Left renal pelvis (tissue), 4 donors: ENCODE measurements at places on chromosomes 7 and 10. TPM values are rescaled to one million over a fixed set of nuclear protein-coding genes. Genes with fewer than 3 reads are reported as not detected.
A peak's percentile ranks its signal among the peaks of the same experiment; 100 is the strongest.

Gene SPDYE2B
- 0.39 TPM for polyA plus RNA-seq

Gene OGDHL
- polyA plus RNA-seq: 32.4 TPM

Gene SH3PXD2A
- 105 TPM for polyA plus RNA-seq

Gene NACAD
- 9.1 TPM for polyA plus RNA-seq

Gene PKD2L1
- 0.93 TPM for polyA plus RNA-seq

Gene ZYX
- polyA plus RNA-seq: 80.4 TPM

Gene SPAM1
- not detected for polyA plus RNA-seq

DNA sequence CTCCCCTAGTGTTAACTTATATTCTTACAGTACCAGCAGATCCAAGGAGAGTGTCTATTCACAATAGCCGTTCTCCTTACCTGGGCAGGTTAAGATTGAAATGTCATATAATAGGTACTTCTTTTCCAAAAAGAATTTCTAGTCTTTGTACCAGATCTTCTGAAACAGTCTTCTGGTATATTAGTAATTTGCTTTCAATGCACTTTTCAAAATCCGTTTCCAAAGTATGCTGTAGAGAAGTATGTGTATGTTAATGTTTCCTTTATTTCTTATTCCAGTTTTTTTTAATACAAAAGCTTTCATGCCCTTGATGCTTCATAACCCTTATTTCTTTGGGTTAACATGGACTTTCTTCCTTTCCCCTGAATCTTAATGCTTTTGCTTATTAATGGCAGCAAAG, 188.2 kb downstream of the MLLT10 start:
- DNase-seq: no peak

DNA sequence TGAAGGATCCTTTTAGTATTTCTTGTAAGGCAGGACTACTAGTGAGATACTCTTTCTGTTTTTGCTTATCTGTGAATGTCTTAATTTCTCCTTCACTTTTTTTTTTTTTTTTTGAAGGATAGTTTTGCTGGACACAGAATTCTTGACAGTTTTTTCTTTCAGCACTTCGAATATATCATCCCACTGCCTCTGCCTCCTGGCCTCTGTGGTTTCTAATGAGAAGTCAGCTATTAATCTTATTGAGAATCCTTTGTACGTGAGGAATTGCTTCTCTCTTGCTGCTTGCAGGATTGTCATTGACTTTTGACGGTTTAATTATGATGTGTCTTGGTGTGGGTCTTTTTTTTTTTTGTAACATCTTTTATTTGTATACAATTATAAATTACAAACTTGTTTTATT, 12.6 kb upstream of the WAC start:
- no peak for DNase-seq

GRCh38 chr10:121831777-121832176, 96.1 kb downstream of the ATE1 start:
- DNase-seq: no peak

DNA sequence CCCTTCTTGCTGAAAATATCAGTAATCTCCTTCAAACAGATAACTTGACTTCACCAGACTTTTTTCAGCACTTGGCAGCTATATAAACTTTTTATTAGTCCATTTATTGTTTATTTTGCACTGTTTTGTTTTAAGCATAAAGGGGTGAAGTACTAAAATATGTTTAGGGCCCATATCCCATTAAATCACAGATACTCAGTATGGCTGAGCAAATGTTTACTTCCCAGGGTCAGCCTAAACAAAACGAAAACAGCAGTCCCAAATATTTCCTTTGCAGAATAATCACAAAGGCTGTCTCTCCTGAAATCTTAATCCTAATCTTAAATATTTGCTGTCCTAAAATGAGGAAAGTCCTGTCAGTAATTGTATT, 649.6 kb downstream of the TNS3 start:
- DNase-seq: no peak

DNA sequence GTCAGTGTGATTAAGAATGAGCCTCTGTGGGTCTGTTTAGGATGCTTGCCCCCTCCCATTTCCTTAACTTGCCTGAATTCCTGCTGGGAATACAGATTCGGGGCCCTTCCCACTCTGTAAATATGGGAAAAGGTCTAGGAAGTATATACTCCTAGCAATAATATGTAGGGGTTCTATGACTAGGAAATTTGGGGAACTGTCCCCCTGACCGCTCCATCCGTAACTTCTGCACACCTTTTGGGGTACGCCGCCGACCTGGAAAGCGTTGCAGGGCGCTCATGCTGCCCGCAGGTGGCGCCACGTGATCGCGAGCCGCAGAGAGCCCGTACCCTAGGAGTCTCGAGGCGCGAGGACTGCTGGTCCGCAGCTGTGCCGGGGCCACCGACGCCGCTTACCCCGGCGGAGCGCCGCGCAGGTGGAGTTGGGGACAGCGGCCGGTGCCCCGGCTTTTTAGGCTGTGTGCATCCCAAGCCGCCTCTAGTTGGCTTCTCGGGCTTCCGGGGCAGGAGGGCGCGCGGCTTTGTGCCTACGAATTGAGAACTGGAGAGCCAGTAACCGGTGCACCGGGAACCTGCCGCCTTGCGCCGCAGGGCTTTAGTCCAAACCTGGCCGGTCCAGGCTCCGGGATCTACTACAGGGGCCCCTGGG, 656 bp upstream of the CNNM2 start:
- no peak for DNase-seq

DNA sequence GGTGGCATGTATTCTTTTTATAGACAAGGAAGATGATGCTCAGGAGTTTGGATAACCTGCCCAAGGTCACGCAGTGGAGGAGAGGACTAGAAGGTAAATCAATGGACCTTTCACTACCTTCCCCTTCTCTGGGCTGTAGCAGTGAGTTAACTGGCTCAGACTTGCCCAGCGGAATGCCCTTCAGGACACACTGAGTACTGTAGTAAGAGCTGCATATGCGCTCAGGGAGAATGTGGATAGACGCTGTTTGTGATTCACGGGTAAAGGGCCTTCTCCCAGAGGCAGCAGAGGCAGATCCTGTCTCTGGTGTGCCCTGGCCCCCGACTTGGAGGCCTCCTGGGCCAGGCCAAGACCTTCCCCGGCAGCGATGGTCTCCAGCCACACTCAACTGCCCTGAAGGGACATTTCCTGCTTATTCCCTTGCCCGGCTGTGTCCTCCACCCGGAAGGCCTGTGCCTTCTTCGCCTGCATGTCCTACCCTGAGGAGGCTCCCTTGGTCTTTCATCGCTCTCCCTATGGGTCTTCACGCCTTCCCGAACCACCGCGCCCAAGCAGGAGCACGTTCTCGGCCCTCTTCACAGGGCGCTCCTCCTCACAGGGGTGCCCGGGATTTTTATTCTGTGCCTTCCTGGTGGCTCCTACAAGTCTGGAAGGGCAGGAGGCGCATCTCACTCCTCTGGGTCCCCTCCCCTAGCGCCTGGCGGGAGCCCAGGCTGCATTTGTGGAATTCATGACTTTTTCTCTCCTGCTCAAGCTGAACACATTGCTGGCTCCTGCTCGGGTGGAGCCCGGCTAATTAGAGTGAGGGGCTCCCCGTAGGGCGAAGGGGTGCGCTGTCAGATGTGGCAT, 1.8 kb upstream of the IKZF1 start:
- DNase-seq: no peak

GRCh38 chr10:6642876-6643275, 62.8 kb upstream of the PRKCQ start:
- no peak for DNase-seq

GRCh38 chr10:48331436-48331835, 25.0 kb downstream of the MAPK8 start:
- no peak for DNase-seq

DNA sequence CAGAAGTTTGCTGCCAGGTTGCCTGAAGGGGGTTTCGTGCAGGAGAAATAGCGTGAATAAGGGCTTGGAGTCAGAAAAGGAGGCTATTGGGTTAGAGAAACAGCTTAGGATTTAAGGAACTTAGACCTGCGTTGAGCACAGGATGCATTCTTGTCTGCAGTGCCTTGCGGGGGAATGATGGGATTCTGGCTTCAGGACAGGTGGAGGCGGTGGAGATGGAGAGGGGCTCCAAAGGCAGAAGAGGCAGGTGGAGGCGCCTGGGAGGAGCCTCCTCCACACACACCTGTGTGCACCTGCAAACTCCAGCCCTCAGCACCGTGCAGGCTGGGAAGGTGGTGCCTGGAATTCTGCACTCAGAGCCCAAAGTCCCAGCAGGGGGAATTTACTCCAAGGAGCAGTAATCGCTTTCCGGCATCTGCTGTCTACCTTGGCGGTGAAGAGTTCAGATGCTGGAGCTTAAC, 1.8 kb downstream of the CLIP2 start:
- DNase-seq: no peak

- no peak for DNase-seq
These were observed 393.4 kb upstream of the NFE2L3 start for GRCh38 chr7:25758559-25758958.

DNA sequence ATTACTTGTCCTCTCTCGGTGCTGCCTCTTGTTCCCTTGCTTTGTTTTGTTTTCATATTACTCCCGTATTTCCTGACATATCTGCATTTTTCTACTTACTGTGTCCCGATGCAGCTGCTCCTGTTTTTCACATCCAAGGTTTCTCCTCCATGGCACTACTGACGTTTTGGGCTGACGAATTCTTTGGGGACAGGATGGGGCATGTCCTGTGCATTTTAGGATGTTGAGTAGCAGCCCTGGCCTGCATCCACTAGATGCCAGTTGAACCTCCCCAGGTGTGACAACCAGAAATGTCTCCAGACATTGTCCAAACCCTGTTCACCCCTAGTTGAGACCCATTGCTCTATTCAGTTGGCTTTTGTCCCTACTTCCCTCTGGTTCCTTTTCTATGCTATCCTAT, 12.4 kb downstream of the ZNF789 start:
- DNase-seq: no peak

GRCh38 chr10:63628526-63629362, 107.5 kb downstream of the REEP3 start:
- peak; percentile 80 for DNase-seq

DNA sequence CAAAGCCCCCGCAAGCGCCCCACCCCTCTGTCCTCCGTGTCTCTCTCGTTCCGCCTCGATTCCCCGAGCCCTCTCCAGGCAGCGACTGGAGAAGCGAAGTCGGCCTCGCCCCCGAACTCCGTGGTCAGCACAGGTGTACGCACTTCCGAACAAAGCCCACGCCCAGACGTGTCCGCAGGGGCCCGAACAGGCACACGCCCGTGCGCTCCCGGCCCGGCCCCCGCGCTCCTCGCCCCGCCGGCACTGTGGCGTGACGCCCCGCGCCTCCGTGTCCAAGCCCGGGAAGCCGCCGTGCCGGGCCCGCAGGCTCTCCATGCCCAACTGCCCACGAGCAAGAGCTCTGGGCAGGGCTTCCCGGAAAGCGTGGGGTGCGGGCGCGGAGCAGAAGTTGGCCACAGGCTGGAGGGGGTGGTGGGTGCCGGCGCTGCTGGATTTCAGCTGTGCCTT, 662 bp downstream of the NRCAM start:
- no peak for DNase-seq

- DNase-seq: no peak
These were observed 68.6 kb downstream of the SRI start for GRCh38 chr7:88151119-88151790.

GRCh38 chr7:29329686-29330085, 135.1 kb downstream of the CHN2 start:
- DNase-seq: no peak

- no peak for DNase-seq
These were observed 59.2 kb downstream of the ANLN start for GRCh38 chr7:36448781-36449379.

- no peak for DNase-seq
These were observed 51.8 kb downstream of the HIPK2 start for GRCh38 chr7:139725858-139726484.

GRCh38 chr10:48504141-48504885, 100.6 kb downstream of the ARHGAP22 start:
- no peak for DNase-seq

DNA sequence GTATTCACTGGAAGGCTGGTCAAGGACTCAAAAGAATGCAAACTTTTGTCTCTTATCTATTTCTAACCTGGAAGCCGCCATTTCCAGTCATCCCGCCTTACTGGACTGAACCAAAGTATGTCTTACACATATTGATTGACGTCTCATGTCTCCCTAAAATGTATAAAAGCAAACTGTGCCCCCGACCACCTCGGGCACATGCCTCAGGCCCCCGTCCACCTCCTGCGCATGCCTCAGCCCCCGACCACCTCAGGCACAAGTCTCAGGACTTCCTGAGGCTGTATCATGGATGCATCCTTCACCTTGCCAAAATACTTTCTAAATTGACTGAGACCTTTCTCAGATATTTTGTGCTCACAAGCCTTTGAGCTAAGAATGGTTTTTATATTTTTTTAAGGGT, 148.6 kb downstream of the PTPRN2 start:
- DNase-seq: no peak

GRCh38 chr10:119640875-119641526, 10.2 kb upstream of the BAG3 start:
- DNase-seq: no peak

DNA sequence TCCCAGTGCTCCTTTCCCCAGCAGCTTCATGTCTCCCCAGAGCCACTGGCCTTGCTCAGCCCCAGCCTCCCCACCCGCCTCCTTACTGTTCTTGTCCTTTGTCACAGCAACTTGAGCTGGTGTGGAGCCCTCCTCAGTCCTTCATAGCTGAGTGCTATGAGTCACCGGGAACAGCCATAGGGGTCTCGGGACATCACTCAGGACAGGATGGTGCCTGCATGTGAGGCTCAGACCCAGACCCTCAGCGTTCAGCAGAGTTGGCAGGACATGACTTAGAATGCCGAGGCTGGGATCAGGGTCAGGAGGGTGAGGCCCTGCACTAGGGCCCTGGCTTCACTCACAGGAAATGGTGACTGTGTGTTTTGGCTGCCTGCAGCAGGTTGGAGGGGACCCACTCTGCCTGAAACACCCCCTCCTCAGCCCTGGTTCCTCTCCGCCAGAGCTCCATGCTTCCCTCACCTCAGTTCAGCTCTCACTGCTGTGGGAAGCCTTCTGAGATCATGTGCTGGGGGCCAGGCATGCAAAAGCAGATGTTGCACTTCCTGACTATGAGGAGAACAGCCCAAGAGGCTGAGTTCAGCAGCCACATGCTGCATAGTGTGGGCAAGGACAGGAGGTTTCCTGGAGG, 40.7 kb upstream of the GJD4 start:
- no peak for DNase-seq

DNA sequence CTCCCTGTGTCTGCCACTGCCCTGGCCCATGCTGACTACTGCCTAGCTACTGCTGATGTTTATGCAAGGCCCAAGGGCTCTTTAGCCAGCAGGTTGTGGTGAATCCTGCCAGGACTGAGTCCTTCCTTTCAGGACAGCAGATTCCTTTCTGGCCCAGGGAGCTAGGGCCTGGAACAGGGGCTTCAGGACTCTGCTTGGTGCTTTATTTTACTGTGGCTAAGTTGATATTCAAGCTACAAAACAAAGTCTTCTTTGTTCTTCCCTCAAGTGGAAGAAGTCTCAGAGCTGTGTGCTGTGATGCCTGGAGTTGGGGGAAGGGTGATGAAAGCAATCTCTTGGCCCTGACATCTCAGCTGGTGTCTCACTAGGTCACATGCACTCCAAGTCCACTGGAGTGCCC, 66.2 kb upstream of the NME8 start:
- no peak for DNase-seq

- no peak for DNase-seq
These were observed 82.6 kb downstream of the ATE1 start for GRCh38 chr10:121845044-121845784.

- no peak for DNase-seq
These were observed 93.7 kb downstream of the MYL10 start for GRCh38 chr7:101535351-101535751.
